ENCODE measurements at places on chromosomes 2 and 18.
A peak's percentile ranks its signal among the peaks of the same experiment; 100 is the strongest.

GRCh38 chr18:46946656-46947282 lies 29.4 kb downstream of the KATNAL2 start:
- no peak for DNase-seq

- no peak for DNase-seq
Measured at GRCh38 chr2:26290001-26290400, 45.3 kb downstream of the HADHB start.

- no peak for DNase-seq
Measured at GRCh38 chr2:215914777-215915165, 98.6 kb downstream of the MREG start.

DNA sequence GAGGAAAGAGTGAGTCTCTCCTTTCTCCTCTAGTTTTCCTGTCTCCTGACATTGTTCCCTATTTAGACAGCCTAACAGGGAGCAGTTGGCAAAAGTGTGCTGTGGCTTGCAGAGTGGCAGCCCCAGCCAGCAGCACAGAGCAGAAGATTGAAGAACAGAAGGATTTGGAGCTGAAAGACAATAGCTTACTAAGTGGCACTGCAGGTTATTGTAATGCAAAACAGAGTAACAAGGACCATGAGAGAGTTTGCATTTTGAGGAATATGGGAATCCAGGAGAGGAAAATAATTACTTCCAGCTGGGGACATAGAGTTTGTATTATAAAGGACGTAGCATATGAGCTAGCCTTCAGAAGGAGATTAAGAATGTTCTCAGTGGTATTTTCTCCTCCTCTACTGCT lies 342.4 kb downstream of the AKAIN1 start:
- no peak for DNase-seq

DNA sequence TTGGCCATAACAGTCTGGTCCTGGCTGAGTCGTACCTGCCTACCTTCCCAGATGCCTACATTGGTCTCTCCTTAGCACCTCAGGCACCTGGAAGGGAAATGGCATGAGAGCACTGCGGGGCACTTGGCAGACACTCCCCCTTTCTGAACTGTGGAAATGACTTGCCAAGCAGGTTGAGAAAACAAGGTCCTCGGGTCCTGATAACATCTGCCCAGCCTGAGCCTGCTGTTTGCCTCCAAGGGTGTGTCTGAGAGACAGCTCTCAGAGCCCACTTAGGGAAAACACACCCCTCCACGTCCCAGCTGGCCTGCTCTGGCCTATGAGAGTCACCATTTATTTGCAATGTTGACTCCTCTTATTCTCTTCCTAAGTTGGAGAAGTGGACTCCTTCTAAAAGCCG lies 10.5 kb downstream of the FAM110C start:
- no peak for DNase-seq

DNA sequence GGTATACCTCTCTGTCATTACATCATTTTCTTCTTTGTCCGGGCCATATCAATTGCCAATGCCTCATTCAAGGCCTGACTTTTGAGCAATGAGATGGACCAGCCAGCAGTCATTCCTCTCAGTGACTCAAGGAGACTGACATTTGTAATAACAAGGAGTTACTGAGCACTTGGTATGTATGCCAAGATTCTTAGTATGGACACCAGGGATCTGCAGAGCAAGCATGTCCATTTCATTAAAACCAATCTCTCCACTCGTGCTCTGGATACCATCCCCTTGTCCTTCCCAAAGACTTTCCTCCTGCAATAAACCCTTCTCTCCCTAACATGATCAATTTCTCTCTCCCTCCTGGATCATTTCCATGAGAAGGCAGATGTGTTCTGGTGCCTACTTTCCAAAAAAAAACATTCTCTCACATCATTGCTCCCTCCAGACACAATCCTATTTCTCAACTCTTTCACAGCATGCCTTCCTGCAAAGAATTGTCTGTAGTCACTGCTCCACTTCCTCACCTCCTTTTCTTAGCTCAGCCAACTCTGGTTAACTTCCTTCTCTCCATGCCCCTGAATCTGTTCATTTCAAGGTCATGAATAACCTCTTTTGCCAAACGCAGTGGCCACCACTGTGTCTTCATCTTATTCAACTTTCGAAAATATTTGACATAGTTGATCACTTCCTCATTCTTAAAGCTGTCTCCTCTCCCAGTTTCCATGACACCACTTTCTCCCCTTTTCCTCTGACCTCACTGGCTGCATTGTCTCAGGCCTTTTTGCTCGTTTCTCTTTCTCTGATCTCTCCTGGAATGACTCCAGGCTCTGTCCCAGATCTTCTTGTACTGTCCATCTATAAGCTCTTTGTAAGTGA lies 102.8 kb upstream of the CYP1B1 start:
- no peak for DNase-seq

DNA sequence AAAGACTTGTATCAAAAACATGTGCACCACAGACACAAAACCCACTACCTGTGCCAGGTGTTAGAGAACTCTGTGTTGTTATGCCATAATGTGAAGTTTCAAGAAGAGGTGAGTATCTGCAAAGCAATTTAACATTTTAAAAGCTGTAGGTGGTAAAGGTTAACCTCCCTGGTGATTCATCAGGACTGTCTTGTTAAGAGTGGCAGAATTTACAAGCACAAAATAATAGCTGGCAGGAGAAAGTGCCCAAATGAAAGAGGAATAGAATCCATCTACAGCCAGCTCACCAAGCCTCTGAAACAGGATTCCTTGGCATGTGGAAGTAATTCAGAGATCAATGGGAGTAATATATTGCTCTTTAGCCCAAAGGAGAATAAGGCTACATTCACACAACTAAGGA lies 230.7 kb downstream of the AFF3 start:
- DNase-seq, result no peak

- DNase-seq, result no peak
Measured at GRCh38 chr2:43139501-43139900, 86.9 kb downstream of the ZFP36L2 start.

DNA sequence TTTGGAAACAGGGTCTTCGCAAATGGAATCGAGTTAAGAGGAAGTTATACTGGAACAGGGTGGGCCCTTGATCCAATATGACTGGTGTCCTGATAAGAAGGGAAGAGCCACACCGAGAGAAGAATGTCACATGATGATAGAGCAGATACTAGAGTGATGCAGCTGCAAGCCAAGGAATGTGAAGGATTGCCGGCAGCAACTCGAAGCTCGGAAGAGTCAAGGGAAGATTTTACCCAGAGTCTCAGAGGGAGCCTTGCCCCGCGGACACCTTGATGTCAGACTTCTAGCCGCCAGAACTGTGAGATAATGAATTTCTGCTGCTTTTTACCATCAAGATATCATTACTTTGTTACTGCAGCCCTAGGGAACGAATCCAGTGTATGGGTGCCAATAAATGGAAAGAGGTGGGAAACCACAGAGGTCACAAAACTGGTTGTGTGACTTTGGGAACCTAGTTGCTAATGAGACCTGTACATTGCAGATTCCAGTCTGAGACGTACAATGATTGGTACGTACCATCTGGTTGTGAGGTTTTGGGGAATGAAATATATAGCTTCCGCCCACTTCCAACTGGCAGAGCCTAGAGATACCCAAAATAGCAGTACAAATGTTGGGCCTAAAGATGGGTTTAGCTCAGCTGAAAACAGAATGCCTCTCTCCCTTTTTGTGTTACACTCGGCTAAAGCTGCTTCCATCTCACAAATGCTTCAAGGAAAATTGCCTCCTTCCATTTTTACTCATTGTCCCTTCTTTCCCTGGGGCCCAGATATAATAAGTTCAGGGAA lies 28.6 kb upstream of the VWA3B start:
- DNase-seq, result no peak

DNA sequence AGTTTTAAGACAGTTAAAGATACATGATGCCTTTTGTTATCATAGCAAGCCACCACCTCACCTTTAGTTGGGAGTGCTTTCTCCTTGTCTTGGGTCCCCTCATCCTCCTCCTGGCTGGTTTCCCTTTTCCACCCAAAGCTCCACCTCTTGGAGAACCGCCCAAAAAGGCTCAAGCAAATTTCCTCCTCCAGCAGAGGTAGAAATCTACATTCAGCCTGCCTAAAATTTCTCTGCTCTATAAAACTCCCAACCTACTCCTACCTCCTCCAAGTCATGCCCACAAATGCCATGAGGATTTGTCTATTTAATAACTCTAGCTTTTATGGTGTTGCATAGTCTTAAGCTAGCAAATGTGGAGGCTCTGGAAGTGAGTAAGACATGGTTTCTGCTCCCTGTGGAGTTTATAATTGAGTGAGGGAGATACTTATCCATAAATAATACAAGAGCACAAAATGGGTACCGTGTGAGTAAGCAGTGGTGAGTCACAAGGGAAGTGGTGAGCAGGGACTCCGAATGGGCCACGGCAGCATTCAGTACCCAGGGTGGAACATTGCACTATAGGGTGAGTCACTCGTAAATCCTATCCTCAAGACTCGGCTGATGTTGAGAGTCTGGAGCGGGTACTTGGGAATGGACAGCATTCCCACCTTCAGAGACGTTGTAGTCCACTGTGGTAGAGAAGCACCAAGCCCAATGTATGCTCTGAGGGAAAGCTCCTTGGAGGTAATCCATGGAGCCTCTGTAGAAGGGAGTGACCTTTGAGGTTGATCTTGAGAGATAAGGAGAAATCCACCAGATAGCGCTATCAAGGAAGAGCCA lies 146.3 kb downstream of the RTN4 start:
- DNase-seq, result peak; percentile 96

DNA sequence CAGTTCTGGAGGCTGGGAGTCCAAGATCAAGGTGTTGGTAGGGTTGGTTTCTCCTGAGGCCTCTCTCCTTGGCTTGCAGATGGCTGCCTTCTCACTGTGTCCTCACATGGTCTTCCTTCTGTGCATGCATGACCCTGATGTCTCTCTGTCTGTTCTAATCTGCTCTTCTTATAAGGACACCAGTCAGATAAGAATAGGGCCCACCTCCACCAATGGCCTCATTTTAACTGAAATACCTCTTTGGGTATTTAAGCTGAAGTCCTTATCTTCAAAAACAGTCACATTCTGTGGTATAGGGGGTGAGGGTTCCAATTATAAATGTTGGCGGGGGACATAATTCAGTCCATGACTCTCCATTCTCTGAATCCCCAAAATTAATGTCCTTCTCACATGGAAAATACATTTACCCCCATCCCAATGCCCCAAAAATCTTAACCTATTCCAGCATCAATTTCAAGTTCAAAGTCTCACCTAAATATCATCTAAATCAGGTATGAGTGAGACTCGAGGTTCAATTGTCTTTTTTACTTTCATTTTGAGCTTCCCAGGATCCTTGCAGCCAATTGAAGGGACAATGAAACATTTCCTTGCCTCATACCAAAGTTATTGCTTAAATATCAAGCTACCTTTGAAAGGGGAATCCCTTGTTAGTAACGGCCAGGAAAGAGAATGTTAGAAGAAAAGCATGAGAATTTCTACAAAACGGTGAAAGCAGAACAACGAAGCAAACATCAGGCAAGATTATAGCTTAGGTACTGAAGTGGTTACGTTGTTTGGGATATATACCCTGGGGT lies 20.6 kb upstream of the CNOT11 start:
- DNase-seq, result no peak

GRCh38 chr2:62136956-62137830 lies 58.7 kb upstream of the B3GNT2 start:
- no peak for DNase-seq

- DNase-seq, result no peak
Measured at GRCh38 chr2:124131276-124131675, 106.2 kb downstream of the CNTNAP5 start.

DNA sequence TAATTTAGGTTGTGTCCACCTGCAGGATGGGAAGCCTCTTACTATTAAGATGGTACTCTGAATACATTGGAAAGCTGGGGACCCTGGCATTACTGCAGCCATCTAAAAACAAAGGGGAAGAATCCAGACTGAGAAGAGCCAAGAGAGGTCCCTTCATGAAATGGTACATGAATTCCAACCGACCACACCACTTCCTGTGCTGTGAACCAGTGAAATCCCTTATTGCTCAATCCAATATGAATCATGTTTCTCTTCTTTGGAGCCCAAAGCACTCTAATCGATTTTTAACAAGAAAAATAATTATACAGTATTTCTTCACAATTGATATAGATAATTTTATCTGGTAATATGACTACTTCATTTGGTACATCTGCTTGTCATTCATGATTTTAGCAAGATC lies 479.7 kb upstream of the RAB6C start:
- DNase-seq, result no peak

GRCh38 chr2:158015428-158016076 lies 86.1 kb upstream of the UPP2 start:
- no peak for DNase-seq

DNA sequence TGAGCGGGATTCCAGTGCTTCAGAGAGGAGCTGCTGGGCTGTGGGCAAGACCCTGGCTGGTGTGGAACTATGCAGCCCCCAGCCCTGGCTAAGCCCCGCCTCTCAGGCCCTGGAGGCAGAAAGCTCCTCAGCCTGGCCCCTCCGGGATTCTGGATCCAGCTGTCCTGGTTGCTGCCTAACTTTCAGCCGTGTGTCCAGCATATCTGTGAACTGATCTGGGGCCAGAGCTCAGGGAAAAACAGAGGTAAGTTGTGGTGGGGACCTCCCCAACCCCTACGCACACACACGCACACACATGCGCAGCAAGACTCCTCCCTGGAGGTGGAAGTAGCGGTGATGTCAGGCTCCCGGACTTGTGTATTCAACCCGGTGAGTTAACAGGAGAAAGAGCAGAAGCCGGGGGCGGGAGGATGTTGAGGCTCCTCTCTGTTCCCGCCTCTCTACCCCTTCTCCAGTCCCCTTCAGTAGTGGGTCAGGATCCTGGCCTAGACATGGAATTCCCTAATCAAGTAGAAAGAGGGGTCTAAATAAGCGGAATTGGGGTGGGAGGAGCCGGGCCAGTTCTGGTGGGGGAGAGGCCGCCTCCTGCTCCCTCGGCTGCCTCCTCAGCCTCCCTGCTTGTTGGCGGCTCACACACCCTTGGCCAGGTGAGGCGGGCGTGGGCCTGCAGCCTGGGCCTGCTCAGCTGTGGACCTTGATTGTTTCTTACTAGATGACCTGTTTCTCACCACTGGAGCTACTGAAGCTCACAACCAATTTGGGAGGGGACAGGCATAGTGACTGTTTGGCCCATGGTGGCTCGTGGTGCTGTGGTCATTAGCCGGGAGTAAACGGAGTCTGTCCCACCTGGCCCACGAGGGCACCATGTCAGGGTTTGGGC lies 33.4 kb downstream of the SIX2 start:
- DNase-seq, result no peak

DNA sequence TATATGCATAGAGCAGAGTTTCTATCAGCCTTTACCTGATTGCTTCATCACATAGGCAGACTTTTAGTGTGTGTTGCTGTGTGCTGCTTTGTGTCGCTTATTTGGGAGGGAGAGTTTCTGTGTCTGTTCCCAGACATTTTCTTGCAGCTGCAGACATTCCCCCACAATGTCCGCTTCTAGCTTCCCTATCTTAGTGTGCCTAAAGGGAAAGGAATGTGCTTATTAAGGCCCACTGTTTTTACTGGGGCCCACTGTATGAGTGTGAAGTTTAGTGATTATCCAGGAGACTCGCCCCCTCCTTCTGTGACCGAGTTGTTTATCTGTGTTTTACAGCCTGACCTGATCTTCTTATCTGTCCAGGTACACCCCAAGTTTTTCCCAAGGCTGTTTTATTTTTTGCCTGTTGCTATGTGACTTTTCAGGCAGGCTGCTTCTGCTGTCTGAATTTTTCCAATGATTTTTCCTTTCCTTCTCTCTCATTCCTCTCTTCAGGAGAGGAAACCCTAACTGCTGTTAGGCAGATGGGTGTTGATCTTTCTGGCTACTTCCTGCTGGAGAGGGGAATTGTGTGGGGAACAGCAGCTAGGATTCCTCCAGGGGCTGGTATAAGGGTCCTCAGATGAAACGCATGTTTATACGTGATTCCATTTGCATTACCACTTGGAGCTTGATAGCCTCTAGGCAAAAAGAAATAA lies 47.6 kb downstream of the STK17B start:
- no peak for DNase-seq

- DNase-seq, result no peak
Measured at GRCh38 chr2:104046466-104046865, 807.4 kb upstream of the POU3F3 start.

- DNase-seq, result no peak
Measured at GRCh38 chr2:1483551-1483950, 70.3 kb downstream of the TPO start.
